ENCODE measurements at places on chromosomes 11 and 22.
A peak's percentile ranks its signal among the peaks of the same experiment; 100 is the strongest.

DNA sequence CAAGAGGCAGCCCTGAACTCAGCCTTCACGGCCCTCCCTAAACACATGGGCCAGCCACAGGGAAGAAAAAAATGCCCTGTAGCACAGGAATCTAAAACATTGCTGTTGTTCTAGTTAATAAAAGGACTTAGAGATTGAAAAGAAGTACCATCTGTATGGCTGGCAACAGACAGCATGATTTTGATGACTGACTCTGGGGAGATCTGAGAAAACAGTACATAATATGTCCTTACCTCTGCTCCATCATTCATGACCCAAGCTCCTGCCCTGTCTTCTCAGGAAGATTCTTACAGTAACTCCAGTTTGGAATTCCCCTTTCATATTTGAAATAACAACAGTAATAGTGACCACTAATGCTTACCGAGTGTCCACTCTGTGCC is 244.2 kb downstream of the ETS1 start:
- no peak for DNase-seq

- DNase-seq, result no peak
These were observed 7.3 kb downstream of the RASSF10 start for GRCh38 chr11:13016415-13016814.

DNA sequence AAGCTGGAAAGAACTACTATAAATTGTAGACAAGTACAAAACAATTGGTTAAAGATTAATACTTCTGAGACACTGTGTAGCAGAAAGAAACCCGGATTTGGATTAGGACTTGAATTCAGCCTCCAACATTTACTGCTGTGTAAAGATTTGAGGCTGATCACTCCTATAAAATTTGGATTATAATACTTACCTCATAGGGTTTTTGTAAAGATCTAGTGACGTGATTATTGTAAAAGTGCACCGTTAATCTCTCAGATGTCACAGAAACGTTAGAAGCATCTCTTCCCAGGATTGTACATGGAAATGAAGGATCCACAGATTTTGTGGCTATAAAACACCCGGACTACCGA is 323 bp upstream of the HIKESHI start:
- no peak for DNase-seq

GRCh38 chr22:39296981-39297489 is 22.4 kb downstream of the RPL3 start:
- DNase-seq, result no peak

DNA sequence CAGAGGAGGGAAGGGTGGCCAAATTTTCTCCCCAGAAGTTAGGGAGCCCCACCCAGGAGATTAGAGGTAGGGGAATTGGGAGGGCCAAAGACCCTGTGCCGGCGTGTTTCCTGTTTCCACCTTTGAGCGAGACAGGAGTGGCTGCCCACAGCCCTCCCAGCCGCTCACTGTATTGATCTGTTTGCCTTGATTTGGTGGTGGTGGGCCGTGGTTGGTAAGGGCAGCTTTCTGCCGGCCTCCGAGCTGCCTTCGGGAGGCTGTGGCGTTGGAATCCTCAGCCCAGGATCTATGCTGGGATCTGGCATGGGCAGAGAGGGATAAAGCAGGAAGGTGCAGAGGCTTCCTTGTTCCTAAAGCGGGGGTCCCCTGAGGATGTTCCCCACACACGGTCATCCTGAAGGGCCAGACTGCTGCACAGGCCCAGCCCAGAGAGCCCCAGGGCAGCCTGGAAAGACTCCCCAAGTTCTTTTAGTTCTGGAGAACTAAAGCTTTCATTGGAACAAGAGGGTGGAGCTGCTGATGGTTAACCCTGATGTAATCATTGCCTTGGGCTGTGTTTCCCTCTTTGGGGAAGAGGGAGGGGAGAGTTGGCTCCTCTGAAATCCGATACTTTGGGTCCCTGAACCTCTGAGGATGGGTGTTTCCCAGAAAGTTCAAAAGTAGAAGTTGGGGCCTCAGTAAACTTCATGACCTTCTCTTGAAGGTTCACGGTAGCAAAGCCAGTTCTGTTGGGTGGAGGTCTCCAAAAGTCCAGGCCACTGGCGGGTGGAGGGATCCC is 7.2 kb downstream of the FAM83F start:
- no peak for DNase-seq

GRCh38 chr22:19730655-19731360 is 7.5 kb downstream of the GP1BB start:
- peak; percentile 80 for DNase-seq

GRCh38 chr11:112785719-112786118 is 175.5 kb upstream of the NCAM1 start:
- DNase-seq, result no peak

DNA sequence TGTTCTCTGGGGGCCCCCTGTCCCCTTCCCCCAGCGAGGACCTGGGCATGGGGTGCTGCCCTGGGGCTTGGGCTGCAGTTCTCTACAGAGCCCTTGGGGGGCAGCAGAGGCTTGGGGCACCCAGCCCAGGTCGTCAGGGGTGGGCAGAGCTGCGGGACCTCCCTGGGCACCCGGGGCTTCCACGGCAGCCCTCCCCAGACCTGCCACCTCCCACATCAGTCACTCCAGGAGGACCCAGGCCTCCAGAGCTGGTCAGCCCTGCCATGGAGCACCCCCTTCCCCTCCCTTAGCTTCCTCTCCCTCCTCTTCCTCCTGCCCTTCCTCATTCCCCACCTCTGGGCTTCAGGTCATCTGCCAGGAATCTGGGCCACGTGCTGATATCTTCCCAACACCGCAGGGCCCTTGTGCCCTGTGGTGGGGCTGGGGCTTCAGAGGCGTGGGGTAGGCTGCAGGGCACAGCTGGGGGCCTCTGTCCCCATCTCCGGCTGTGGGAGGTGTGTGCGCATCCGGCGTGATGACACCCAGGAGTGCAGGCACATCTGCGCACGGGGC is 5.8 kb downstream of the TSPAN4 start:
- peak; percentile 60 for DNase-seq

DNA sequence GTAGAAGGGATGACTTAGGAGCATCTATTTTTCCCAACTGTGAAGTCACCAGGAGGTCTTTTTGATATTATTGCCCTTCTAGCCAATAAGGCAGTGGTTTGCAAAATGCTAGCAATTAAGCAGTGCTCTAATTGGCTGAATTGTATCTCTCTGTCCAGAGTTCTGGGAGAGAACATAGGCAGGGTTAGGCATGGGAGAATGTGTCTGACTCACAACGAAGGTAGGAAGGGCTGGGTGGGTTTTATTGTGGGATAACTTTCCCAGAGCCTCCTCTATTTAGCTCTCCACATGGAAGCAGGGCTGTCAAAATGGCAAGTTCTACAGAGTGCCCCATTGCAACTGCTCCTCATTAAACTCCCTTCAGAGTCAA is 415.9 kb upstream of the CADM1 start:
- no peak for DNase-seq

- DNase-seq, result no peak
These were observed 4.7 kb downstream of the TANGO2 start for GRCh38 chr22:20025401-20026203.

- DNase-seq, result no peak
These were observed 59.9 kb downstream of the TRAF6 start for GRCh38 chr11:36450110-36450572.

DNA sequence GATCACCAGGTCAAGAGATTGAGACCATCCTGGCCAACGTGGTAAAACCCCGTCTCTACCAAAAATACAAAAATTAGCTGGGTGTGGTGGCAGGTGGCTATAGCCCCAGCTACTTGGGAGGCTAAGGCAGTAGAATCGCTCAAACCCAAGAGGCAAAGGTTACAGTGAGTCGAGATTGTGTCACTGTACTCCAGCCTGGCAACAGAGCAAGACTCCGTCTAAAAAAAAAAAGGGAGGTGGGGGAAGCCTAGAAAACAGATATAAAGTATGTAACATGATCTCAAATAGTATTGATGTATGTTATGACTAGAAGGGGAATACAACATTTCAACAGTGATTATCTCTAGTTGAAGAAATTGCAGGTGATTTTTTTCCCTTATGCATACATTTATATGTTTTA is 61.4 kb downstream of the SLC1A2 start:
- DNase-seq, result no peak

- DNase-seq, result no peak
These were observed 100.3 kb downstream of the CCDC83 start for GRCh38 chr11:85955531-85955930.
